ENCODE measurements at places on chromosomes 5 and 9.
A peak's percentile ranks its signal among the peaks of the same experiment; 100 is the strongest.

DNA sequence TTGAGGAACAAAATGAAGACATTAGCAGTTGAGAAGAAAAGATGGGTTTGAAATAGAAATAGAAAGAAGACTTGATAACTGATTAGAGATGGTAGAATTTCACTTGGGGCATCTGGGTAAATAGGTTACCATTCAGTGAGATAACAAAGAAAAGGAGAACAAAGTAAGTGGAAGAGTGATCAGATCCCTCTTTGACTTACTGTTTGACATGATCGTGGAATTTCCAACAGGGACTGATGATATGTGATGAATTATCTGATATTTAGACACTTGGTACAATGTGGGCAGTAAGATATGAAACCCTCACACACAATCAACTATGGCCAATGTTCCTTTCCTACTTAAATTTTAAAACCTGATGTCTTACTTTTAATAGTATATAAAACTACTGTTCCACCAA, 70.1 kb upstream of the STARD4 start:
- DNase-seq = no peak

DNA sequence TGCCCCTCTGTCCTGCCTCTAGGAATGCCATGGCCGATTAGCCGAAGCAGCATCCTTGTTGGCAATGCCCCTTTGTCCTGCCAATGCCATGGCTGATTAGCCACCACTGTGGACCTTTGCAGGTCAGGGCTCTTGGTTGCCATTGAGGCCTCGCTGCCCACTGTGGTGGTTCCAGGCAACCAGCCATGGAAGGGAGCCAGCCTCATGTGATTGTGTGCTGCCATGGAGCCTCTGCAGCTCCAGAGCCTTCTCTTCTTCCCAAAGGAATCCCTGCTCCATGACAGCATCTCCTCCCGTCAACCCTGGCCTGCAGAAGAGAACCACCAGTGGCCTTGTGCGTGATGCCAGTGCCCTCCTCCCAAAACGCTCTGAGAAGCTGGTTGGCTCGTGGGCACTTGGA, 187.0 kb downstream of the CACNA1B start:
- no peak for DNase-seq

GRCh38 chr9:129594632-129595031, 26.3 kb downstream of the C9orf50 start:
- no peak for DNase-seq

- peak; percentile 13 for DNase-seq
Observed at GRCh38 chr5:32645246-32645645, 59.9 kb downstream of the SUB1 start.

GRCh38 chr9:107683566-107683965, 194.0 kb upstream of the KLF4 start:
- DNase-seq = no peak

DNA sequence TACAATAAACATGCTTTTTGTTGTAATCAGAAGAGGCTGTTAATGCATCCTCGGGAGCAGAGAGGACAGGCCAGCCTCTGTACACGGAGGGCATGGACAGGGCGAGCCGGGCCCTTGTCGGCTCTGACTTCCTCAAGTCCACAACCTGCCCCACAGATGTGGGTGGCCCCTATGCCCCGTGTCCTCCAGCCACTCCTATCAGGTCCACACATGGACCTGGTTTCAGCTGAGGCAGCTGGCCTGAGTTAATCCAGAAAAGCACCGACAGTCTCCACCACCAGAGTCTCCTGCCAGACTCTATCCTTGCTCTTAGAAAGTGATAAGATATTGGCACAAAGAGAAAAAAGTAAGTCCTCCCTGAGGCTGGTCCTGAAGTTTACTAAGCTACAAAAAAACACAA, 52.4 kb upstream of the PHYKPL start:
- DNase-seq = no peak

DNA sequence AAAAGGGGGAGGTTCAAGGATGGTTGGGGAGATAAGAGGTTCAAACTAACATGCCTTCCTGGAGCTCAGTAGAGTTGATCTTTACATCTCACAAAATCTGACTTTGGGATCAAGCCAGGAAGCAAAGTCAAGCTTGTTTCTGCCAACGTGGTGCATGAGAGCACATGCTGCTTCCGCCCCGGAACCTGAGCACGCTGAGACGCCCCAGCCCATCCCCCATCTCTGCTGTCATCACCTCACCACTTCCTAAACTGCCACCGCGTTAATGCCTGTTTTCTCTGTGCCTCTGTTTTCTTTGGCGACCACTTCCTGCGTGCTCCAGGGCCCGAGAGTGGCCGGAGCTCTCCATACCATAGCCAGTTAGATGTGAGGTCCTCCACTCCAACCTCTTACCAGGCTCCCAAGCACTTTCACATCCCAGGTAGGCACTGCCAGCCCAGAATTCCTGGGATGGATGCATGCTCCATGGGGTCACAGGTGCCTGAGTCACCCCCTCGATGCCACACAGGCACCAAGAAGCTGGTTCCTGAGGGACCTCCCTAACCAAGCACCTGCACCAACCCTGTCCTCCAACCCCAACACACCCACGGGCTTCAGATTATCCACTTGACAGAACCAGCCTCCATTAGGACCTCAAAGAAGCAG, 31.2 kb upstream of the AFAP1L1 start:
- no peak for DNase-seq

DNA sequence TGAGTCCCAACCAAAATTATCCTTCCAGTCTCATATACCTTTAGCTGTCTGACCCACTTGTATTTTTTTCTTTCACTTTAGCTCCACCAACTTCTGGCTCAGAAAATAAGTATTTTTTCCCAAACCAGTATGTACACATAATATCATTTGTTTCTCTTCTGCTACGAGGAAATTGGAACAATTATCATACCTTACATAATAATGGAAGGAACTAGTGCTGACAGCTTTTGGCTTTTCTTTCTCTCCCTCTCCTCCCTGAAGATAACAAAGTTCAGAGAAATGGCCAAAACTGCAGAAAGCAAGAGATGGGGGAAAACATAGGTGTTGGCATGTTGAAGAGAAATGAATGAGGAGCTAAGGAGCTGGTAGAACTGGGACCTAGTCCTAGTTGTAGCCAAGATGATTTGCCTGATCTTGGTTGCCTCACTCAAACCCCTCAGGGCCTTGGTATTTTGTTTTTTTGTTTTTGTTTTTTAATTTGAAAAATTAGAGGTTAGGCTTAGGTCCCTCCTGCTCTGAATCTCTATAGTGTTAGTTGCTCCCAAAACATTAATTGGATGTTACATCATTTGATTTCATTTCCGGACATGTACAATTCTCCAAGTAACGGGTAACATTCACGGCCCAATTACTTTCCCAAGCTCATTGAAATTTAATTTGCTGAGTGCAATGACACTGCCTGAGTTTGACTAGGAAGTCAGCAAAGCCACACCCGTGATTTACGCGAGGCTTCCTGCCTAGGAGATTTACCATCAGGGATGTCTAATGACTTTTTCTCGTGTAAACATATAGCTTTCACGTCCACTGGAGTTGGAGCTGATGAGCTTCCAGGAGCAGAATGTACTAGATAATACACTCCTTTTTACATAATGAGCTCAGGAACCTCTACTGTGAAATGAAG, 291.6 kb downstream of the TLE1 start:
- DNase-seq = no peak

DNA sequence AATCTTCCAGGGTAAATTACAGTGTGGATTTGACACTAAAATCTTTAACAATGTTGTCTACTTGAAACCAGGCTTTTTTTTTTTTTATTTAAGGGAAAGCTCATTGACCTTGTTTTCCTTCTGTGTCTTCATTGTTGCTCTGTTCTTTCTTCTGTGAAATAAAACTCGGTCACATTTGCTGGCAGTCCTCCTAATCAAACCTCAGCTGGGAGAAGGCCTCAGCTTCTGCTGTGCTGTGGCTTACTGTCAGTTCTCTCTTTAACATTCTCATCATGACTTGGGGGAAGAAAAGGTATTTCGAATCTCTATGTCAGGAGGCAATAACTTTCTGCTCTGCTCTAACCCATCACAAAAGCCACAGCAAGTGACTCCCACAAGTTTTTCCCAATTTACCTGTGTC, 268.9 kb downstream of the ZNF608 start:
- no peak for DNase-seq

DNA sequence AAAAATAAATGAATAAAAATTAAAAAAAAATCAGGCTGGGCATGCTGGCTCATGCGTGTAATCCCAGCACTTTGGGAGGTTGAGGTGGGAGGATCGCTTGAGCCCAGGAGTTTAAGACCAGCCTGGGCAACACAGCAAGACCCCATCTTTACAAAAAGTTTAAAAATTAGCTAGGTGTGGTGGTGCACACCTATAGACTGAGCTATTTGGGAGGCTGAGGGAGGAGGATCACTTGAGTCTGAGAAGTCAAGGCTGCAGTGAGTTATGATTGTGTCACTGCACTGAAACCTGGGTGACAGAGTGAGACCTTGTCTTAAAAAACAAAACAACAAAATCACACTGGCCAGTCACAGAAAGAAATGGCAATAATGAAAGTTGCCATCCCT, 3.4 kb upstream of the CNTRL start:
- DNase-seq = no peak

DNA sequence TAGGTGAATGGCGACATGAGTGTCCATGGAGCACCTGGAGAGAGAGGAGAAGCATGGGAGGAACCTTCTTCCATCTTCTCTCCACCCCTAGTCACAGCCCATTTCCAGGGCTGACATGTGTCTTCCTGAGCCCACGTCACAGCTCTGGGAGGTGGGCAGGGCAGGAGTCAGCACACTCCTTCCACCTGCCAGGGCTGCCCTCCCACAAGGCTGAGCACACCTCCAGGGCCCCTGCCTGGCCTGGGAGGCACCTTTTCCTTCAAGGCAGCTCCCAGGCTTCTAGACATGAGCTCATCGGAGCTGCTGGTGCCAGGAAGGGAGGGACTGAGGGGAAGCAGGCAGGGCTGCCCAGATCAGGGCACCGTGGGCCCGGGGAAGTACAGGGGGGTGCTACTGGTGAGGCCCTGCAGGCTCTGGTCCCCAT, 13.6 kb upstream of the SYNPO start:
- no peak for DNase-seq

- DNase-seq = peak; percentile 54
Observed at GRCh38 chr9:114592356-114592755, 4.8 kb downstream of the ATP6V1G1 start.

GRCh38 chr5:148843510-148844318, 17.3 kb downstream of the ADRB2 start:
- DNase-seq = peak; percentile 19

DNA sequence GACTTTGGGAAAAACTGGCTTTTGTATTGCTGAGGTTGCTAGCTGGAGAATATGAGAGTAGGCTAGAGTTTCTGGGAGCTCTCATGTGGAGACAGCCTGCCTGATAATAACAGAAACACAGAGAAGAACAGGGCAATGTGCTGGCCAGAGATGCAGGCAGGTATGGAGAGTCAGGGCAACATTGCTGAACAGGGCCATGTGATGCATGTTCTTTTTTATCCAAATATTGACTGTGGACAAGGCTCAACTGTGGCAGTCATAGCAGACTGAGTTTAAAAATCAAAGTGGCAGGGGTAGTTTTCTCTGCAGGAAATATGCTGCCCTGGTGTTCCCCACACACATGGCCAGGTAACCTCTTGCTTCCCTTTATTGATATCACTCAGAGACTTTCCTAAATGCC, 381.1 kb downstream of the RASEF start:
- DNase-seq = no peak

- DNase-seq = no peak
Observed at GRCh38 chr5:78997090-78997489, 12.0 kb upstream of the ARSB start.

- DNase-seq = peak; percentile 65
Observed at GRCh38 chr5:58410441-58410840, 49.4 kb downstream of the PLK2 start.

DNA sequence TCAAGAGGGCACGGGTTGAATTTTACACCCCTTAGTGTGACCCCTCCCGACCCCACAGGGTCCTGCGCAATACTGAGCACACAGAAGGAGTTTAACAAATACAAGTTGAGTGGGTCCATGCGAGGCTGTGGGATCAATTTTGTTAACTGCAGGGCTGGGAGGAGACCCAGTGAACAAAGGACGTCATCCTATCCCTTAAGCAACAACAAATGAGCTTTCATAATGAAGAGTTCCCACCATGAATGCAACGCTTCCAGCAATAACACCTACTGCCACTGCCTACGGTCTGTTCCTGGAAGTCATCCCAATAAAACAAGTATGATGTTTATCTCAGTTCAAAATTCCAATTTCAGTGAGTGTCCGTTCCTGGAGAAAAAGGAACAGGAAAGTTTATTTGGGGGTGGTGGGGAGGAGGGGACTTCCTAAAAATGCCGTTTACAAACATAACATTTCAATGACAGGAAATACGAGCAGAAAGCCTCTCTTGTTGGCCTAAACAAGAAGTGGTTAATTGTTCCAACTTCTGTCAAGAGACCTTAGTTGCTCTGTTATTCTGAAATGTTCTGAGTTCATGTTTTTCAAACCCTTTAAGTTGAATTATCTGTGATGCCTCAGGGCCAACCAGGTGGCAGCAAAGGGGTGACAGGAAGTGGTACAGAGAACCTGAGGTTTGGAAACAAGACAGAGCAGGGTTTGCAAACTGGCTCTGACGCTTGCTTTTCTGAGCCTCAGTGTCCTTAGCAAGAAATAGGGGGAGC, 65.8 kb upstream of the PLPP6 start:
- no peak for DNase-seq

DNA sequence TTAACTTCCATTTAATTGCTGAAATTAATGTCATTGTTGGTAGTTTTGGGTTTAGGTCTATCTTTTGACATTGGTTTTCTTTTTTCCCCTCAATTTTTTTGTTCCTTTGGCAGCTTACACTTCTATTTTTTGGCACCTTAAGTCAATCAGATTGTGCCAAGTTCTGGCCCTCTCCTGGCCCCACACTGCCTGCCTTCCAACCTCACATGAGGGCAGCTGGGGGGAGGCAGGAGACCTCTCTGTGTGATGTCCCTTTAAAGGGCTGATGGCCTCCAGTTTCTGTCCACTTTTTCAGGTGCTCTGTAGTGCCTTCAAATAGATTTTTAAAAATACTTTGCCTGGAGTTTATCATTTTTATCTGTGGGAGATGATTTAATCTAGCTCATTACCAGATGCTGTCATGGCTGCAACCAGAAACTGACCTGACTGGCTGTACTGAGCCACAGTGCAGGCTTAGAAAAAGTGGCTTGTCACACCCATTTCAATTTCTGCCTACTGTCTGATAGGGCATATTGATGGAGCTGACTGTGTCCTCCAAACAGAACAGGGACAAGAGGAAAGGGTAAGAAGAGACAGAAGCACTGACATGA, 196.6 kb downstream of the FANCC start:
- DNase-seq = no peak

- DNase-seq = no peak
Observed at GRCh38 chr9:95887926-95888497, 12.5 kb downstream of the ERCC6L2 start.

DNA sequence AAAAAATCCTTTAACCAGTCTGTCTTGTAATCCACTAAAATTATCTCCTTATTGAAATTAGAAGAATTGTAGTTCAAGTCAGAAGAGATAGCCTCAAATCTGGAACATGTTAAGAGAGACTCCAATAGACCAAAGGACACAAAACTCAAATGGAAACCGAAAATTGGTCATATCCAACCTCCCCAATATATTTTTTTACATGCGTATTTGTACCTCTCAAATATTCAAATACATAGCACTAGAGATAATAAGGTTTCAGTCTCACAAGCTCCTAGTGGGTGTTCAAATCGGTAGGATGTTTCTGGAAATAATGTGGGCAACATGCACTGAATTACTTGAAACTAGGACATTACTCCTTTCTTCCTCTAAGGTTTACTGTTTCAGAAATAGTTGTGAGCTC, 33.5 kb downstream of the EPB41L4A start:
- DNase-seq = no peak

Data from cardiac fibroblast (primary cell).